Naive thymus-derived CD4-positive, alpha-beta T cell (primary cell): ENCODE measurements at places on chromosomes 2 and 18. TPM values are rescaled to one million over a fixed set of nuclear protein-coding genes. Genes with fewer than 3 reads are reported as not detected.

NEU2 gene
- not detected for total RNA-seq

FHOD3 gene
- total RNA-seq: not detected

HOXD13 gene
- total RNA-seq: not detected

PASK gene
- 72.0 TPM for total RNA-seq

NEB gene
- total RNA-seq: 0.89 TPM

CHPF gene
- 5.4 TPM for total RNA-seq

TMEM178A gene
- total RNA-seq: 0.54 TPM

AQP12B gene
- total RNA-seq: not detected

DRC1 gene
- not detected for total RNA-seq

INPP1 gene
- total RNA-seq: 1.6 TPM

SCN2A gene
- total RNA-seq: not detected

LIMS4 gene
- total RNA-seq: 0.29 and 0.46 TPM in 2 replicates

GRCh38 chr2:24330161-24330560, 30.2 kb downstream of the ITSN2 start:
- DNase-seq: no peak

DNA sequence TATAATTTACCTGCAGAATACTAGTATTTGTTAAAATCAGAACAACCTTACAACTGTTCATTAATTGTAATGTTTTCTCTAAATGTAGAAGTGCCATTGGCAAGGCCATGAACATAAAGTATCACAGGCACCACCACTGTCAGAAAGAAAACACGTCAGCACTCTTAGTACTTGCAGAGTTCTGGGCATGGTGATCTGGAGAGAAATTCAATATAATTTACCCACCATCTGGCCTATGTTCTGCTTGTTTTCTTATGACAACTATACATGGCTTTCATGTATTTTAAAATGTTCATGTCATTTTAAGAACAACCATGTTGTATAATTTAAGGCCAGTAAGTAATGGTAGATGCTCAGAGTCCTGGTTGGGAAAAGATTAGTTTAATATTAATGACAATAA, 114.2 kb upstream of the SULT1C3 start:
- no peak for DNase-seq

DNA sequence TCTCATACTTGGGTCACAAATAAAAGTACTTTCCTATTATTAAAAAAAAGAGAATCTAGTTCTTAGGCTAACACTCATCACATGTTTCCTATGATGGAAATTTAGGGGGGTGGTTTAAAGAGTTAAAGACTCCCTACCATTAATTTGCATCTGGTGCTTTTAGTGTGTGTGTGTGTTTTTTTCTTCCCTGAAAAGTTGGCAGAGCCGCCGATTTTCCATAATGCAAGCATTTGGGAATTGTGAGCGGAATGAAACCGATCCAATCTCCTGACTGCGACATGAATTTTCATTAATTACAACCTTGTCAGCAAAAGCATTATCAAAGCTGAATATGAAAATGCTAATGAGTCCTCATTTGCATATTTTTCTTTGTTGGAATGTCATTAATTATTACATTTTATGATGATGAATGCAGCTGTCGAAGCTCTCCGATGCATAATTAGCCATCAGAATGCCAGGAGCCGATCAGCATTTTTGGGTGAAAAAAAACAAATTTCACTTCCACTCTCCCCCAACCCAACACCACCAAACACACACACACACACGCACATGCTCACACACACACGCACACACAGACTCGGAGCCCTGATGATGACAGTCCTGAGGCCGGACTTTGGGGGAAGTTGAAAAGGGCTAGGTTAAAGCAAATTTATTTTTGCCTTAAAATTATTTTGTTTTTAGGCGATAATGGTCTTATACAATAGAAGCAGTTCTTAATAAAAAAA, 165.4 kb downstream of the TCF4 start:
- DNase-seq: no peak

- DNase-seq: no peak
These were observed 250.3 kb upstream of the FOSL2 start for GRCh38 chr2:28142386-28142785.

- DNase-seq: no peak
These were observed 51.8 kb downstream of the COA5 start for GRCh38 chr2:98556344-98557033.

GRCh38 chr2:94874277-94874997, 3.2 kb downstream of the TEKT4 start:
- peak; percentile 38 for DNase-seq

- peak; percentile 39 for DNase-seq
These were observed 50.9 kb downstream of the ADNP2 start for GRCh38 chr18:80159713-80160636.

- no peak for DNase-seq
These were observed 17.2 kb downstream of the EML4 start for GRCh38 chr2:42186366-42186765.

- DNase-seq: no peak
These were observed 56.9 kb downstream of the E2F6 start for GRCh38 chr2:11408959-11409571.

DNA sequence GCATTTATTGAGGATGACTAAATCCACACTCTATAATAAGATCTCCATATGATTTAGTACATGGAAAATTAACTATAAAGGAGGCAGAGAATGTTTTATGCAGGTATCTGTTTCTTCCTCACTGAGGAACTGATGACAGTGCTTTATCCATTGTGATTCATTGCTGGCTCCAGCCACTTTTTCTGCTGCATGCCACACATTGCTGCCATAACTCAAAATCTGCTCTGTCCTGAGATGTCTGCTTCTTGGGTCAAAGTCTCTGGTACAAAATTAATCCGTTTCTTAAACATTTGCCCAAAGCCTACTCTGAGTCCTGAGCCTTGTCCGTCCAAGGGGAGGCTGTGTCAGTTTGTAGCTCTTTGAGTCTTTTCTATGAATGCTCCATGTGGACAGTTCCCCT, 15.5 kb upstream of the ARHGAP28 start:
- DNase-seq: no peak

- peak; percentile 77 for DNase-seq
These were observed 1.2 kb upstream of the DNAJB2 start for GRCh38 chr2:219277703-219278654.

DNA sequence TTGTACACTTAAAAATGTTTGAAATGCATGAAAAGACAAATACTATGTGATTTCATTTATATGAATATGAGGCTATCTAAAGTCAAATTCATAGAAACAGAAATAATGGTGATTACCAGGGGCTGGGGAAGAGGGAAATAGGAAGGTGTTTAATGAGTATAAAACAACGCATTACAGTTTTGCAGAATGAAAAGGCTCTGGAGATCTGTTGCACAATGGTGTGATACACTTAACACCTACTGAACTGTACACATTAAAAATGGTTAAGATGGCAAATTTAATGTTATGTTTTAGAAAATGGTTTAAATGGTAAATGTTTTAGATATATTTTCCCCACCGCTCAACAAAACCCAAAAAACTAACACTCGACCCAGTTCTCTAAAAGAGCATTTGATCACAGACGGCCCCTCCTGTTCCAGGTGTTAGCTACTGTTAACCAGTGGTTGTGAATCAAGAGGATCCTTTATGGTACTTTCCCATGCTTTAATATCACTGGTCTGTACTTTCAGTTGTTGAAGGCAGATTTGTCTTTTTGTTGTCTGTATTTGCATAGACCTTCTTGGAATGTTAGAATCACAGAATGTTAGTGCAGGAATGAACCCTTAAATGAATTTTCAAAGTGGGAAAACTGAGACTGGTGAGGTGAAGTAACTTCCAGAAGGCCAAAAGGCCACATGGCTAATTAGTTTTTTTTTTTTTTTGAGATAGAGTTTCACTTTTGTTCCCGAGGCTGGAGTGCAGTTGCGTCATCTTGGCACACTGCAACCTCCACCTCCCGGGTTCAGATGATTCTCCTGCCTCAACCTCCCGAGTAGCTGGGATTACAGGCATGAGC, 10.2 kb downstream of the RAB10 start:
- no peak for DNase-seq

GRCh38 chr18:38460657-38461056, 895.1 kb upstream of the CELF4 start:
- DNase-seq: no peak

- DNase-seq: no peak
These were observed 439.8 kb upstream of the SLC14A2 start for GRCh38 chr18:45175511-45175910.

DNA sequence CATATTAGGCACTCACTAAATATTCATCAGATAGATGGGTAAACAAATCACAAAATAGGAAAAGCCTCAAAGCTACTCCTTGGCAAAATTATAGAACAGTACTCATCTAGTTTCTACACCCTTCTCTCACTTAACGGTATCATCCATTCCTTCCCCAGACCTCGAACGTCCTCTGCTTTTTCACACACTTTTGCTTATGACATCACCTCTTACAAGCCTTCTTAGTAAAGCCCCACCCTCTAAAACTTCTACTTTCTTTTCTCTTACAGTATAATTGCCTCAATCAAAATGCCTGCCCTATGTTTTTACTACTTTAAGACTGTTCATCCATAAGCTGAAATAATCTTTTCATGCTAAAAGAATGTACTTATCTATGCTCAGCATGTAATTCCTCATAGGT, 8.1 kb downstream of the CHN1 start:
- DNase-seq: no peak

DNA sequence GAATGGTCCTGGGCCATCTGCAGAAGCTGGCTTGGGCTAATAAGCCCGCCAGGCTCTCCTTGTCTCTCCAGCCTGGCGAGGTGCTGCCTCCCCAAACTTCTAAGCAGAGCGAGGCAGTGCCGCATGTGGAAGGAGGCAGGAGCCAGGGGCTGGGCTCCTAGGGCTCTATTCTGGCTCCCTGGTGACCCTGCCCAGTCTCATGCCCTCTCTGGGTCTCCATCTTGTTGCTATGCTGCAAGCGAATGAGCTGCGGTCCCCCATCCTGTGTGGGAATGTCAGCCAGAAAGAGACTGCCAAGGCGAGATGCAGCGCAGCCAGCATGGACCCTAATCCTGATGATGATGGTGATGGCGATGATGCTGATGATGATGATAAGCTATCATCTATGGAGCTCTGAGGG, 48.7 kb downstream of the TNS1 start:
- no peak for DNase-seq

DNA sequence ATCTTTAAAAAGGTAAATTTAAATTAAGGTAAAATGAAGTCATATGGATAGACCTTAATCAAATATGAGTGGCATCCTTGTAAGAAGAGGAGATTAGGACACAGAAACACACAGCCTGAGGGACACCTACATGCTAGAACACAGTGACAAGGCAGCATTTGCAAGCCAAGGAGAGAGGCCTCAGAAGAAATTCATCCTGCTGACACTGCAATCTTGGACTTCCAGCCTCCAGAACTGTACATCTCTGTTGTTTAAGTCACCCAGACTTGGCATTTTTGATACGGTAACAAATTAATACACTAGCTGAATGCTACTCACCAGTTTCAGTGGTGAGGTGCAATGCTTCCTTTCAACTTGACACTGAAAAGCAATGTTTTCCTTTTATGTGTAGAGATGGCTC, 305.0 kb downstream of the TDRD15 start:
- DNase-seq: no peak

DNA sequence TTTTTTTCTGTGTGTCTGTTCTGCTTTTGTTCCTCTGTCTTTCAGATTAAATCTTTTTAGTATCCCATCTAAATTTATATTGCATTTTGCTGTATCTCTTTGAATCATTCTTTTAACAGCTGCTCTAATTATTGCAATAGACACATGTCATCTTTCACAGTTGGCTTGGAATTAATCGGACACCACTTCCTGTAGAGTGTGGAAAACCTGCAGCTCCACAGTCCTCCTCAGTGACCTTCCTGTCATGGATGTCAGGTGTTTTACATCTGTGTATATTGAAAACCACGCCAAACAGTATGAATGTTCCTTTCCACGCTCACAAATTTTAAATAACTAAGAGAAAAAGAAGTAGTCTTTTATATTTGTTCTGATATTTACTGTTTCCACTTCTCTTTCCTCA, 135.3 kb downstream of the PXDN start:
- no peak for DNase-seq

DNA sequence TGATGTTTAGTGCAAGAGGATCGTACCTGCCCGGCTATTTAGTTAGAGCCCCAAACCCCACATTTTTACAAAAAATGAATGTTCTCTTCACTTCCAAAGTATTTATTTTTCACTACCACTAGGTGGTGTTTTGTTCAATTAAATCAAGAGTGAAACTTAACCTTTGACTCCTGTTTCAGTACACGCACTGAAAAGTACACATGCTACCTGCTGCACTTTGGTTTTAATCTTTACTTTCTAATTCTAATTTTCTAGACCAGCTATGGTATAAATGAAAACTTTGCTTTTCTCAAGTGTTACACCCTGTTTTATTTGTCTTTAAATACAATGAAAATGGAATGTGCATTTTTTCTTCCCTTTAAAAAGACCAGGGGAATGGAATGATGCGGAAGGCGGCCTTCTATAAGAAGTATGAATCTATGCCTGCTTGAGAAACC, 31.4 kb upstream of the CHN1 start:
- peak; percentile 47 for DNase-seq

DNA sequence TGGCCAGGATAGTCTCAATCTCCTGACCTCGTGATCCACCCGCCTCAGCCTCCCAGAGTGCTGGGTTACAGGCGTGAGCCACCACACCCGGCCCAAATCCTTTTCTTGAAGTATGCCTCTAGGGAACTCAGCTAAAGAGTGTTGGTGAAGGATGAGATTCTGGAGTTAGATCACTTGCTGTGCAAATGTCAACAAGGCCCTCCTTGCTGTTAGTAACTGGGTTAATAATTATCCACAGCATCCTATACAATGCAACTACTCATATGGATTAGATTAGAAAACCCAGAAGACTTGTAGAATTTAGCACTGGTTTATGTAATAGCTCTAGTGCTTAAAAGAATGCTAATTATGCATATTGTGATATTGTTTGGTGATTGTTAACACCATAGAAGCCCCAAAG, 310.8 kb upstream of the TFPI start:
- no peak for DNase-seq

DNA sequence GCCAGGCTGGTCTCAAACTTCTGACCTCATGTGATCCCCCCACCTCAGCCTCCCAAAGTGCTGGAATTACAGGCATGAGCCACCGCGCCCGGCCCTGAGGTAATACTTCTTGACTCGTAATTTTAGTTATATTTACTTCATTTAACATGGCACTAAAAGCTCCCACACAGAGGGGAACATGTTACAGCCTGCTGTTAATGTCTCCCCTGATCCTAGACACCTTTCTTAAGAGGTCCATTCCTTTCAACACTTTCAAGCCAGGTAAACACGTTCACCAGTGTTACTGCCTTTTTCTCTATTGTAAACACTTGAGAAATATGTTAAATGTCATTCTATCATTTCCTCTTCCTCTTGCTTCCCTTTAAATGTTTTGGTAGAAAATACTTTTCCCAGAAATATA, 161.4 kb downstream of the METTL4 start:
- no peak for DNase-seq

GRCh38 chr2:156537141-156537540, 101.0 kb downstream of the GPD2 start:
- no peak for DNase-seq

GRCh38 chr18:68275616-68276015, 439.3 kb downstream of the TMX3 start:
- no peak for DNase-seq

GRCh38 chr2:126657148-126657635, 1.2 kb downstream of the GYPC start:
- DNase-seq: peak; percentile 80

DNA sequence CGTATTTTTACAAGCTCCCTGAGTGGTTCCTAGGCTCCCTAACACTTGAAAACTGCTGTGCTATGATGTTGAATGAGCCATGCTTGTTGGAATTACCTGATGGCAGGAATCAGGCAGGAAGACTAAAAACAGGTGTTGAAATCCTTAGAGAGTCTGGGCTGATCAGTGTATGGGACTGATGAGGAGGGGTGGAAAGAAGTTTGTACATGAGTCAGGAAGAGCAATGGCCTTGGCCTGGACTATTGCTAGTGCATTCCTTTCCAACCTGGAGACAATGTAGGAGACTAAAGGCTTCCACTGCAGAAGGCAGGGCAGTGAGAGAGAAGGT, 25.0 kb upstream of the TMBIM1 start:
- DNase-seq: no peak
